ENCODE measurements at places on chromosomes 7 and 10. TPM values are rescaled to one million over a fixed set of nuclear protein-coding genes. Genes with fewer than 3 reads are reported as not detected.

GRCh38 chr10:92284112-92284704 is 6.7 kb downstream of the CPEB3 start:
- H3K27me3 ChIP-seq: no peaks in the 10 kb centered on the region
- H3K4me1 ChIP-seq: peaks cover 1% of the 10 kb centered on the region
- DNase-seq: no peak
- no peak overlapping the region for H3K4me3 ChIP-seq
- H3K36me3 ChIP-seq: no peaks in the 10 kb centered on the region

DNA sequence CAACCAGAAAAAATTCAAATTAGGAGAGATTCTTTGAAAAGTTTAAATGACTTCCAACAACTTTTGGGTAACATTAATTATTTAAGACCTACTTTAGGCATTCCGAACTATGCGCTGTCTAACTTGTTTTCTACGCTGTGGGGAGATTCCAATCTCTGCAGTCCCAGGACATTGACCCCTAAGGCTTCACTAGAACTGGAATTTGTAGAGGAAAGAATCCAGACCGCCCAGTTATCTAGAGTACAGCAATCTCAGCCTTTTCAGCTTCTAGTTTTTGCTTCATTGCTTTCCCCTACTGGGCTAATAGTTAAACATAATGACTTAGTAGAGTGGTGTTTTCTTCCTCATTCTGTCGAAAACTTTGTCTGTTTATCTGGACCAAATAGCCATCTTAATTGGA is 14.9 kb upstream of the DDC start:
- H3K36me3 ChIP-seq: no peaks in the 10 kb centered on the region
- no peak for DNase-seq
- no peak overlapping the region for H3K27ac ChIP-seq
- H3K27me3 ChIP-seq: no peaks in the 10 kb centered on the region
- H3K4me3 ChIP-seq: no peak overlapping the region

- peak overlapping the region; percentile 80 for H3K27ac ChIP-seq
- H3K4me1 ChIP-seq: peaks cover 11% of the 10 kb centered on the region
- peak overlapping the region; percentile 69 for H3K4me3 ChIP-seq
- peak; percentile 90 for DNase-seq
- H3K36me3 ChIP-seq: no peaks in the 10 kb centered on the region
- no peaks in the 10 kb centered on the region for H3K27me3 ChIP-seq
Observed at GRCh38 chr10:45000138-45000751, 478 bp upstream of the ZNF22 start.

CRTAC1 gene
- 53.1 TPM for total RNA-seq

FEZF1 gene
- not detected for total RNA-seq
